ENCODE measurements at places on chromosomes 16 and 17.

GRCh38 chr17:77177002-77177741 is 36.4 kb downstream of the SEC14L1 start:
- DNase-seq = no peak

- no peak for DNase-seq
These were observed 4.2 kb downstream of the RBFOX3 start for GRCh38 chr17:79606487-79607281.

DNA sequence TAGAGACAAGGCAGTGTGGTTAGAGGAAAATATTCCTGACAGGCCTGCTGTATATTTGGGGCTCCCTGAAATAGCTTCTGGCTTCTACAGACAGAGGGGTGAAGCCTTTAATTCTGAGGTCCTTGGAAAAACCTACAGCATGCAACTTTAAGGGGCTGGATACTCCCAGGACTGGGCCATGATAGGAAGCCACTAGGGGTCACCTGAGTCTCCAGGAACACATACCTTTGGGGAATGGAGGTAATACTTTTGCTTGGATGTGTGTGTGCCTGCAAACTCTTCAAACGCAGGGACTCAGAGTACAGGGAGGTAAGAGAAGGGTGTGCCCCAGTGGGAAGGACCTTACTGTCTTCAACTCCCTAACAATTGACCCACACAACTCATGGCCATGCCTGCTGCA is 4.1 kb downstream of the ASIC2 start:
- DNase-seq = no peak

DNA sequence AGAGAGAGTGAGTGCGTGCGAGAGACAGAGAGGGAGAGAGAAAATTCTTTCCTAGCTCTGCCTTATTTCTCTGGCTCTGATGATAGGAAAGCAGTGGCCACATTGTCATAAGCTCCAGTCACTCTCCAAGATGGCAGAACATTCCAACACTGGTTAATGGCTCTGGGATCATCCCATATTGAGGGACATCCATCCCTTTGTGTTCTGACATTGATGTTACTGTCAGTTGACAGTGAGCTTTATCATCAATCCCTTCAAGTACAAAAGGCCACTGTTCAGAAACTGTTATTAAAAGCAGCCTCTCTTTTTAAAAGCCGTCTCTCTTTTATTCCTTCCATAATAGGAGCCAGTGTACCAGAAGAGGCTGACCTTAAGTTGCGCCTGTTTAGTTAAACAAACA is 1084.9 kb upstream of the RBFOX1 start:
- no peak for DNase-seq

- DNase-seq = no peak
These were observed 5.1 kb upstream of the PERCC1 start for GRCh38 chr16:1425616-1426370.

GRCh38 chr16:54425681-54426552 is 139.3 kb upstream of the IRX3 start:
- DNase-seq = no peak

- DNase-seq = no peak
These were observed 409.8 kb downstream of the CDH11 start for GRCh38 chr16:64712026-64712425.

- no peak for DNase-seq
These were observed 104.9 kb downstream of the SYCE1L start for GRCh38 chr16:77304134-77304533.

- no peak for DNase-seq
These were observed 279.4 kb upstream of the ELAC2 start for GRCh38 chr17:13297183-13297582.

GRCh38 chr17:62724398-62725146 is 83.5 kb downstream of the MARCHF10 start:
- peak; percentile 28 for DNase-seq

GRCh38 chr16:53726625-53727024 is 22.7 kb downstream of the FTO start:
- no peak for DNase-seq

- DNase-seq = no peak
These were observed 49.0 kb downstream of the KANSL1 start for GRCh38 chr17:46144246-46144645.
